ENCODE measurements at places on chromosomes 3 and 15. TPM values are rescaled to one million over a fixed set of nuclear protein-coding genes. Genes with fewer than 3 reads are reported as not detected.

DNA sequence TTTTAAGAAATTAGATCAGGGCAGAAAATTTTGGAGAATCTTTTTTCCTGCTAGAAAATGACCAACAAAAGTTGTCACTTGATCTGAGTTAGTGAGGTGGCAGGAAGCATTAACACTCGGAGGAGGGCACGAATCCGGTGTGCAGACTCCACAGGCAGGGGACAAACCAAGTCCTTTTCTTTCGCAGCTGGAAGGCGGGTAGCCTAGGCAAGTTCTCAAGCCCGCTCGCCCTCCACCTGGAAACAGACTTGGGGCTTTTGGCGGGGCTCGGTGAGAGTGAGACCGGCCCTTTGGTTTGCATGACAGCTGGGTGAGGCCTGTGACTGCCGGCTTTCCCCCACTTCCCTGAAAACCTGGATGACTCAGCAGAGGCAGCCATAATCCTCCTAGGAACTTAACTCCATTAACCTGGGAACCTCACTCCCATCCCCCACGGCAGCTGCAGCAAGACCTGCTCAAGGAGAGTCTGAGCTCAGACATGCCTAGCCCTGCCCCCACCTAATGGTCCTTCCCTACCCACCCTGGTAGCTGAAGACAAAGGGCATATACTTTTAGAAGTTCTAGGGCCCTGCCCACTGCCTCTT lies 134.8 kb downstream of the MFSD1 start:
- no peak for ATAC-seq

DNA sequence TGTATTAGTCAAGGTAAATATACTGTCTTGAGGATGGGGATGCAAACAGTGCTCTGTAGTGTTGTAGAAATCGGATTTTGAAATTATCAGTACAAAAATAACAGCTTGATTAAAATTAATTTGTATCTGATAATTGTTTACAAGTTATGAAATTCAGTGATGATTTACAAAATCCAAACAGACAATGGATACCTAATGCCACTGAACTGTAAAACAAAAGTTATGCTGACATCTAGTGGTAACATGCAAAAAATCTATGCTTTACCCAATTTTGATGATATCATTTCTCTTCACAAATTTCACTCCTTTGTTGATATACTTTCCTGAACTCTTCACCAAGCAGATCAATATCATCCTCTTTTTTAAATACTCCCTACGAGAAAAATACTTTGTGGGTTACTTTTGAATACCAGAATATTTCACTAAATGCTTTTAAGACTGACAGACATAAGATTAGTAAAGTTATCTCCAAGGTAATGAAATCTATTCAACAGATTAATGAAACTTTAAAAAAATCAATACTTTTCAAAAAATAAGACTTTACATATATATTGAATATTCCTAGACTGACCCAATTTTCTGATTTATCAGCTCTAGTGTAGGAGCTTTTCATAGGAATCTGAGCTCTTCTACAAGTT lies 36.0 kb downstream of the MNS1 start:
- no peak for ATAC-seq

- ATAC-seq: no peak
Measured at GRCh38 chr15:57505949-57506391, 85.7 kb upstream of the MYZAP start.

- no peak for ATAC-seq
Measured at GRCh38 chr3:79161941-79162340, 605.9 kb downstream of the ROBO1 start.

GRCh38 chr3:31610700-31611275 lies 78.1 kb downstream of the STT3B start:
- no peak for ATAC-seq

GRCh38 chr15:33742800-33743199 lies 225.5 kb upstream of the CHRM5 start:
- no peak for ATAC-seq

FBXW12 gene
- total RNA-seq: not detected

SEMA6D gene
- total RNA-seq: not detected

IQCF2 gene
- total RNA-seq: not detected

Measured in activated T-helper 17 cell treated with anti-CD3 and anti-CD28 coated beads, Interleukin-2, amount 50 U/mL, for 72 hours (primary cell).